Activated T-cell treated with anti-CD3 and anti-CD28 coated beads, Interleukin-2, amount 50 U/mL, for 72 hours (primary cell): ENCODE measurements at places on chromosomes 4 and X. TPM values are rescaled to one million over a fixed set of nuclear protein-coding genes. Genes with fewer than 3 reads are reported as not detected.

- no peak for DNase-seq
- no peaks in the 10 kb centered on the region for H3K27me3 ChIP-seq
- peaks cover 16% of the 10 kb centered on the region for H3K4me1 ChIP-seq
- no peak overlapping the region for H3K4me3 ChIP-seq
- H3K27ac ChIP-seq = no peak overlapping the region
- no peaks in the 10 kb centered on the region for H3K36me3 ChIP-seq
Observed at GRCh38 chrX:9318213-9318612, 146.6 kb upstream of the TBL1X start.

DNA sequence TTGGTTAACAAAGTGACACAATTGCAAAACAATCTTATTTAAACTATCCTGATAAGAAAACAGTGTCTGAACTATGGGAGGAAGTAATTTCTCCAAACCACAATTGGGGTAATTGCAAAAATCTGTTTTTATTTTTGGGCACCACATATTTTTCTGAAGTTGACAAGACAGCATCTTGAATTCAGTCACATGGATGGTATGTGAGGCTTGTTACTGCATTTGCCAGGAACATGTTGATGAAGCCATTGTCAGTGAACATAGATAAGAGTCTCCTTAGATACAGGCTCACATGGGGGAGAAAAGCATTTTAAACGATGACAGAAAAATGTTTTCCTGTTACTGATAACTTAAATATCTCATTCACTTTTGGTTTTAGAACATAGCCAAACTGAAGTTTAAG is 5.5 kb upstream of the USP53 start:
- no peak for DNase-seq
- H3K36me3 ChIP-seq = peaks cover under 1% of the 10 kb centered on the region
- H3K27ac ChIP-seq = no peak overlapping the region
- H3K27me3 ChIP-seq = peaks cover 9% of the 10 kb centered on the region
- no peak overlapping the region for H3K4me3 ChIP-seq
- peaks cover 38% of the 10 kb centered on the region for H3K4me1 ChIP-seq

DNA sequence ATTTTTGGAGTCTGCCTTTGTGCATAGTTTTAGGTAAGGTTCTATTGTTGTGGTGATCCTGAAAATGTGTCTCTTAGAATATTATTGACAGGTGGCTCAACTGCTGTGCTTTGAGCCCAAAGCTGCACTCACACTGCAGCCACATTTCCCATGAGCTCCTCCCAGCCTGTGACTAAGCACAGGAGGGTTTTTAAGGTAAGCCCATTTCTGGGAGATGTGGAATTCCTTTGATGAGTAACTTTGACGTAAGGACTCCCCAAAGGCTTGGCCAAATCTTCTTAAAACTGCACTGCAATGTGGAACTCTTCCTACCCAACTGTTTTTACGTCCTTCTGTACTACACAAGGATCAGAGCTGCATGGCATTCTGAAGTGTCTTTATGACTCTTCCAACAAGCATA is 20.0 kb upstream of the TMPRSS11A start:
- H3K27ac ChIP-seq = no peak overlapping the region
- no peaks in the 10 kb centered on the region for H3K4me1 ChIP-seq
- H3K36me3 ChIP-seq = peaks cover 2% of the 10 kb centered on the region
- H3K4me3 ChIP-seq = no peak overlapping the region
- peaks cover 7% of the 10 kb centered on the region for H3K27me3 ChIP-seq
- no peak for DNase-seq

DNA sequence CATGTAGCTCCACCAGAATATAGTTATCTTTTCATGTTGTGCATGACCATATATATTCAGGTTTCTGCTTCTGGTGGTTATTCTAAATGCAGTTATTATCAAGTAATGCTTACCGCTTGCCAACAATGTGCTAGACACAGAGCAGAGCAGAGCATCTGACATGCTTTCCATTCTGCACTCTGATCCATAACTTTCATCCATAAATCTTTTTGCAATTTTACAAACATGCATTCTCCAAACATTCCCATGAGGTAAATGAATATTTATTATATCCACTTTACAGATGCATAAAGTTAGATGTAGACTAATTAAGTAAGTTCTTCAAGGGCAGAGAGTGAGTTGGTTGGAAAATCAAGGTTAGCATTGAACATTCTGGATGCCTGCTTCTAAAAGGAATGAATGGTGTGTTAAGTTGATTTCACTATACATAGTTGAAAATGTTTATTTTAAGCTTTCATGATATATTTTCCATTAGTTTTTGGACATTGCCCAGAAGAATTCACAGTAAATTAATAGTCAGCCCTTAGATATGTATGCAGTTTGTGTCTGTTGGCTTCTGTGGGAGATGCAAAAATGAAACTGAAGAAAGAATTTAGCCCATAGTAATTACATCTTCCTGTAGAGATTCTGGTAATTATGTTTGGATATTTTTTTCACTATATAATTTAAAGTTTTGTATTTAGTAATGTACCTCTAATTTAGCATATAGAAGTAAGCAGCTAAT is 867.8 kb downstream of the CCSER1 start:
- H3K4me3 ChIP-seq = no peak overlapping the region
- no peak overlapping the region for H3K27ac ChIP-seq
- no peaks in the 10 kb centered on the region for H3K27me3 ChIP-seq
- H3K36me3 ChIP-seq = no peaks in the 10 kb centered on the region

DNA sequence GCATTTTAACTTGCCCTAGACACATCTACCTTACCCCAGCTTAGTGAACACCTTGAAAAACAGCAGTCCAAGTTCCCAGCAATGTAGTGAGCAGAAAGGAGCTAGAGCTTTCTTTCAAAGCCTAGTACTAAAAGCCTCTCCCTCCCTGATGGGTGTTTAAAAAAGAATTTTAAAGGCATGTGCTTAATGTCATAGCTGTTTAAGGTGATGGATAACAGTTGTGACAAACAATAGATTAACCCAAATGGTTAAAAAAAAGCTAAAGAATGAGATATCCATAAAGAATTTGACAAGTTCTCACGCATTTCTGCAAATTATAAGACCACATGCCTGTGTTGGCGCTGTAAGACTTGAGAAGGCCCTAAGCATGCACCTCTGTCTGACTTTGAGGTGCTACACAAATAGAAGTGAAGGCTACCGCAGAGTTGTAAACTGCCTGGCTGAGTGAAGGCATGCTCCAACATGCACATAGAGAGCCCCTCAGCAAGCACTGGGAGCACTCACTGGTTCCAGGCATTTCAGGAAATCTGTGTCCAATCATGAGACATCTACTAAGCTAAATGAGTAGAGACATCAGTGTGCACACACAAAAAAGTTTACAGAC is 94.0 kb downstream of the PHF8 start:
- peaks cover 13% of the 10 kb centered on the region for H3K36me3 ChIP-seq
- no peaks in the 10 kb centered on the region for H3K4me1 ChIP-seq
- no peak overlapping the region for H3K4me3 ChIP-seq
- no peak for DNase-seq
- H3K27ac ChIP-seq = no peak overlapping the region

DNA sequence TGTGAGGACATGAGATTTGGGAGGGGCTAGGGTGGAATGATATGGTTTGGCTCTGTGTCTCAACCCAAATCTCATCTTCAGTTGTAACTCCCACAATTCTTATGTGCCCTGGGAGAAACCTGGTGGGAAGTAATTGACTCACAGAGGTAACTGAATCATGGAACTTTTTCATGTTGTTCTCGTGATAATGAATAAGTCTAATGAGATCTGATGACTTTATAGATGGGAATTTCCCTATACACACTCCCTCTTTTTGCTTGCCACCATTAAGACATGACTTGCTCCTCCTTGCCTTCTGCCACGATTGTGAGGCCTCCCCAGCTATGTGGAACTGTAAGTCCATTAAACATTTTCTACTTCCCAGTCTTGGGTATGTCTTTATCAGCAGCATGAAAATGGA is 253.2 kb upstream of the GK2 start:
- no peak overlapping the region for H3K4me3 ChIP-seq
- DNase-seq = no peak
- no peaks in the 10 kb centered on the region for H3K27me3 ChIP-seq
- H3K36me3 ChIP-seq = peaks cover 7% of the 10 kb centered on the region

DNA sequence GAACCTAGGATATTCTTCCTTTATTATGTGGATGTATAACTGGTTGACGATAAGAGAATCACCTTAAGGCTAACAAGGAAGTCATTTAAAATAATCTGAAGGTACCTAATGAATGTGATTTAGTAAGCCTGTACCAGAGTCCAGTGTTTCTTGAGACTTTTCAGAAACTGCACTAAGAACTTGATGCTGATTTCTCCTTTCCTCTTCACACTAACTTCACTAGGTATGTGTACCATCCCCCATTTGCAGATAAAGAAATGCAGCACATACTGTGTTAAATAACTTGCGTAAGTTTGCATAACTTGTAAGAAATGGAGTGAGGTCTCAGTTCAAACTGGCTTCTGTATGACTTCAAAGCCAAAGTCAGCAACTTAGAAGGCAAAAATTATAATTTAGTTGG is 63.3 kb downstream of the ELOVL6 start:
- H3K36me3 ChIP-seq = peaks cover 6% of the 10 kb centered on the region
- H3K4me1 ChIP-seq = no peaks in the 10 kb centered on the region
- no peak overlapping the region for H3K4me3 ChIP-seq
- DNase-seq = no peak
- no peaks in the 10 kb centered on the region for H3K27me3 ChIP-seq

DNA sequence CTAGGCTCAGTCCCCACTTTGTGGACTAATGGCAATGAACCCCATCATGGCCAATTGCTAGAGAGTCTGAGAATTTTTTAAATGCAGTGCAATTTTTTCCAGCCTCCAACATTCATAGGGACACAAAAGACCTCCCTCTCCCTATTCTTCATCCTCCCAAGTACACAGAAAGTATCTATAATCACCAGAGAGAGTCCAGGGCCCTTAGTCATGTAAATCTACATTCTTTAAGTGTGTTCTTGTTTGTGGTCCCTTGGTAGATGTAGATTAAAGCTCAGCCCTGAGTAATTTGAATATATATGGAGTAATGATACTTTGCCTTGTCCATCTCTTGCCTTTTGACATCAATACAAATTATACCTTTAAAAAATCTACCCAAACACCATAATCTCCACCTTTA is 51.3 kb upstream of the ATXN3L start:
- H3K36me3 ChIP-seq = peaks cover 1% of the 10 kb centered on the region
- DNase-seq = no peak
- peaks cover 31% of the 10 kb centered on the region for H3K27me3 ChIP-seq
- no peak overlapping the region for H3K27ac ChIP-seq
- peaks cover 17% of the 10 kb centered on the region for H3K4me1 ChIP-seq
- no peak overlapping the region for H3K4me3 ChIP-seq

DNA sequence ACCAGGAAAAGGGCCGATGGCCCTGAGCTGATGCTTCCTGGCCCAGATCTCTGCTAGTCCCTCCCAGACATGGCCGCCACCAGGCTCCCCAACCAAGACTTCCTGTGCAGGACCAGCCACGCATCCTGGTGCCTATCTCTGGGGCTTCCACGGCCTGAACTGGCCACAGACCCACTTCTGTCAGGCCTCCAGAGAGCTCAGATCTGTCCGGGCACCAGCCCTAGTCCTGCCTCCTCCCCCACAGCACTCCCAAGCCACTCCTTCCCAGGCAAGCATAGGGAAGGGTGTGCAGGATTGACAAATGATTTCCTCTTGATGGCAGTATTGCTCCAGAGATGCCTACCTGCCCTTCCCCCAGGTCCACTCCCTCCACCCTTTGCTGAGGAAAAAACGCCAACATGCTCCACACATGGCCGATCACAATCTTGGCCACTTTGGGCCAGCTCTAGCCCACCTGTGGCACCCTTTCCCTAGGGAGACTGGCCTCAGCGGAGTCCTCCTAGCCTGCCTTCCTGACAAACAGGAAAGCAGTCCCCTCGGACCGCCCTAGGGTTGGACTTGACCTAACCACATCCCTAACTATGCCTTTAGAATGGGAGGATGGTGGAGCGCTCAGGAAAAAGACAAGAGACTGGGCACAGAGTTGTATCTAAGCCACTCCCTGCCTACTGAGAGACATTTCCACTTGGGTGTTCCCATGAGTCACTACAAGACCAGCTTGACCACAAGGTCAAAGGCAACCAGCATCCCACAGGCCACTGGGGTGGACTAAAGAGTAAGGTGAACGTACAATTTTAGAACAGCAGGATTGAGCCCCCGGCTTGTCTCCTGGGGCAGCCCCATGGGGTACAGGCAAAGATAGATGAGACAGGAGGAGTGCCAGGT is 277.5 kb upstream of the AGTR2 start:
- H3K36me3 ChIP-seq = no peaks in the 10 kb centered on the region
- DNase-seq = peak; percentile 59
- peaks cover 31% of the 10 kb centered on the region for H3K4me1 ChIP-seq
- H3K27ac ChIP-seq = no peak overlapping the region
- no peak overlapping the region for H3K4me3 ChIP-seq

- no peak for DNase-seq
- no peaks in the 10 kb centered on the region for H3K27me3 ChIP-seq
- no peak overlapping the region for H3K27ac ChIP-seq
- no peaks in the 10 kb centered on the region for H3K4me1 ChIP-seq
- peaks cover 12% of the 10 kb centered on the region for H3K36me3 ChIP-seq
- no peak overlapping the region for H3K4me3 ChIP-seq
Observed at GRCh38 chr4:6618386-6619115, 21.9 kb upstream of the MRFAP1 start.

DNA sequence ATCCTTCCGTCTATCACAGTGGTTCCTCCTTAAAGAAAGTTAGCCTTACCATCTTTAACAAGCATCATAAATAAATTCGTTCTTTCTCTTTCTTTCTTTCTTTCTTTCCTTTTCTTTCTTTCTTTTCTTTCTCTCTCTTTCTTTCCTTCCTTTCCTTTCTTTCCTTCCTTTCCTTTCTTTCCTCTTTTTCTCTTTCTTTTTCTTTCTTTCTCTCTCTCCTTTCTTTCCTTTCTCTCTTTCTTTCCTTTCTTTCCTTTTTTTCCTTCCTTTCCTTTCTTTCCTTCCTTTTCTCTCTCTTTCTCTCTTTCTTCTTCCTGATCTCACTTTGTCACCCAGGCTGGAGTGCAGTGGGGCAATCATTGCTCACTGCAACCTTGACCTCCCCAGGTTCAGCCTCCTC is 60.4 kb downstream of the ENPP6 start:
- peaks cover 36% of the 10 kb centered on the region for H3K27me3 ChIP-seq
- no peak overlapping the region for H3K4me3 ChIP-seq
- H3K4me1 ChIP-seq = no peaks in the 10 kb centered on the region
- no peak overlapping the region for H3K27ac ChIP-seq
- H3K36me3 ChIP-seq = no peaks in the 10 kb centered on the region

DNA sequence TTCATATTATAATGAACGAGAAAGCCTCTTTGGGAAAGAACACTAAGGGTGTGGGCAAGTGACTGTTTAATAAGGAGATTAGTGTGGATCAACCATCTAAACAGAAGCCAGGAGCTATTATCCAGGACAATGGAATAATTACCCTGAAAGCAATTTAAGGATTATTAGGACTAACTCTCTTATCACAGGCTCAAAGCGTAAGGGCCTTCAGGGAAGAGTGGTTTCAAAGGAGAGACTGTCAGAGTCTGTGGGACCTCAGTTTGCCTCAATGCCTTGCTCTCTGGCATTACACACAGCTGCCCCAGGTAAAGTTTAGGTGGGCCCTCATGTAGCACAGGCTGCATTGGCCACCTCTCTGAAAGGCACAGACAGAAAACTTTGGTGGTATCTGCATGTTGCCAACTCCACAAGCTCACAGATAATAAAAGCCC is 717.2 kb upstream of the ADGRL3 start:
- H3K4me1 ChIP-seq = no peaks in the 10 kb centered on the region
- no peaks in the 10 kb centered on the region for H3K36me3 ChIP-seq
- no peak for DNase-seq
- H3K27ac ChIP-seq = no peak overlapping the region
- H3K27me3 ChIP-seq = no peaks in the 10 kb centered on the region

GRCh38 chr4:81237791-81238190 is 22.8 kb upstream of the PRKG2 start:
- H3K27me3 ChIP-seq = peaks cover 6% of the 10 kb centered on the region
- H3K4me3 ChIP-seq = no peak overlapping the region
- no peaks in the 10 kb centered on the region for H3K36me3 ChIP-seq
- DNase-seq = no peak
- no peak overlapping the region for H3K27ac ChIP-seq
- no peaks in the 10 kb centered on the region for H3K4me1 ChIP-seq

IL21 gene
- total RNA-seq = 14.2 TPM

HELT gene
- not detected for total RNA-seq

NDNF gene
- 0.34 TPM for total RNA-seq

SPANXC gene
- total RNA-seq = not detected
